ENCODE measurements at places on chromosomes 7 and 10.

GRCh38 chr10:17353568-17354300 is 100.7 kb downstream of the ST8SIA6 start:
- DNase-seq, result no peak

GRCh38 chr10:71694567-71694968 is 25.0 kb downstream of the C10orf105 start:
- DNase-seq, result no peak

GRCh38 chr7:76395965-76396726 is 13.4 kb downstream of the SSC4D start:
- DNase-seq, result no peak

DNA sequence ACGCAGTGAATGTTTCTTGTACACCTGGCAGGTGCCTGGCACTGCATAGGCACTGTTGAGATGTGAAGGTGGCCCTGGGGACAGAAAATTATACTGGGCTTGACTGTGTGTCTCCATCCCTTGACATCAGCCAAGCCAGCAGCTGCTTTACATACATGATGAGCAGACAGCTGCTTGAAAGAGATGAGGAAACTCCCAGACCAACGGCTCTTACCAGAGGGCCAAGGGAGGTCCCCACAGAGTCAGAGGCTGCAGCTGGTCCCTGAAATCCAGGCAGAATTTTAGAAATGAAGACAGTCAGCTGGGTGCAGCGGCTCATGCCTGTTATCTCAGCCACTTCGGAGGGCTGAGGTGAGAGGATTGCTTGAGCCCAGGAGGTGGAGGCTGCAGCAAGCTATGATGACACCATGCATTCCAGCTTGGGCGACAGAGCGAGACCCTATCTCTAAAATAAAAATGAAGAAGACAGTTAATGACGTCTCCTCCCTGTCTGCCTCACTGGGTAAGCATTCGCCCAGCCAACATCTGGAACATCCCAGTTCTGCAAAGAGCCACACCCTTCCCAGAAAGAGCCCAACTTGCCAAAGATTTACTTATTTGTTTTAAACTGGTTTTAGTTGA is 17.6 kb downstream of the LIMK1 start:
- no peak for DNase-seq

GRCh38 chr10:88879534-88880281 is at the start of gene STAMBPL1:
Gene STAMBPL1 (plus strand): TSS chr10:88880245. CDS start chr10:88901709, 21,464 bp downstream.
- DNase-seq, result no peak

DNA sequence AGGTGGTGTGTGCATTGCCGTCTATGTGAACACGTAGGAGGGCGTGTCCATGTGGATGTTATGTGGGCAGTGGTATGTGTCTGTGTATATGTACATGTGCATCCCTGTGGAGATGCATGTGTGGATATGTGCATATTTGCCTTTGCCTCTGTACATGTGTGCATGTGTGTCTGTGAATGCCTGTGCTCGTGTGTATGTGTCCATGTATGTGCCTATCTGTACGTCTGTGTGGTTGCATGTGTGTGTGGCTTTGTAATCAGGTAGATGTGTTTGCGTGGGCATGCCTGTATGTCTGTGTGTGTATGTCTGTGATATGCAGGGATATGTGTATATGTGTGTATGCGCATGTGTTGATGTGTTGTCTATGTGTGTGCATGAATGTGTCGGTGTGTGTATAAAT is 19.7 kb downstream of the ADCY1 start:
- DNase-seq, result no peak

- DNase-seq, result no peak
Observed at GRCh38 chr10:17062009-17062408, 67.6 kb downstream of the CUBN start.

DNA sequence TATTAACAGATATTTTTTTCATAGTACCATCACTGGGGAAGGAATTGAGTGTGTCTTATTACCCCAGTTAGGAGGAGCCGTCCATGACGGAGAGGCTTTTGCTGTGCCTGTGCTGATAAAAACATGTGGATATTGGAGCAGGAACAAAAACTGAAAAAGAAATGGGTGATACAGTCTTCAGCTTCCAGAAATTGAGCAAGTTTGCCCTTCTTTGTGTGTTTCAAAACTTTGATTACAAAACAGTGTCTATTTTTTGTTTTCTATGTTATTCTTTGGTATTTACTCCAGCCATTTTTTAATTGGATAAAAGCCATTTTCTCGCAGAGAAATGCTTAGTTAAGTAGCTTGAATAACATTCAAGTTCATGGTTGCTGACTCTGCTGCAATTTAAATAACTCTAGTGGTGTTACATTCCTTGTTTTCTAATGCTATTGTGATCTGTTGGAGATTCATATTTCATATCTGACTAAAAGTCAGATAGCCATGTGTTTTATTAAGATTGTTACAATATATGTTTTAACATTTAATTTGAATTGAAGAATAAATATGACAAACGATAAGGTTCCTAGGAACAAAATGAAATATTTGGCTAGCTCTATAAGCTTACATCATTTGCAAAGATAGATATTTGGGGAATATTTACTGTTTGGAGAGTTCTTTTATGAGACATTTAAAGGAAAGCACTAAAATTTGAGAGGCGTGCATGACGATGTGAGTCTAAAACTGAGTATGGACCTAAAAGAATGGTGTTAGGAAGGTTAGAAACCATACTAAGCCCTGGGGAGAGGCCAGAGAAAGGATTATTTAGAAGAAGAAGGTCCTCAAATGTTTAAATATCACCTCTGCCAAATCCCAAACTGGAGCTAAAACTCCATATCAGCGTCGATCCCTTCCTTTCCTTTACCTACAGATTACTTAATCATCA is 747.3 kb upstream of the CELF2 start:
- no peak for DNase-seq

GRCh38 chr7:117829450-117830117 is 43.7 kb downstream of the CTTNBP2 start:
- DNase-seq, result no peak

- DNase-seq, result no peak
Observed at GRCh38 chr10:69232736-69233480, 12.8 kb downstream of the HKDC1 start.

- no peak for DNase-seq
Observed at GRCh38 chr10:34462056-34462455, 353.0 kb downstream of the PARD3 start.

DNA sequence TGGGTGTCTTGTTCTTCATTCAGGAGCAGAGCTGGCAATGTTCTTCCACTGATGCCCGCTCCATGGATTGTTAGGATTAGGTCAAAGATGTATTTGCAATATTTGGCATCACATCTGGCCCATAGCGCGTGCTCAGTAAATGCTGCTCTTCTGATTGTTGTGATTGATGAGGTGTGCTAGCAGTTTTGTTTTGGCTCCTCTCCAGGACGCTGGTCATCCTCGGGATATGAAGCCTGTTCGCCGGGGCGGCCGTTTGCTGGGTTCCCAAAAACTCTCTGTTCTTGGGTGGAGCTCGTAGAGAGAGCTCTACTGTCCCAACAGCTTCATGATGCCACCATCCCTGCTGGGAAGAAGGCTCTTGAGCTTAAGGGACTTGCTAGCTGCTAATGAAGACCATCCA is 96.9 kb downstream of the XRCC2 start:
- no peak for DNase-seq

DNA sequence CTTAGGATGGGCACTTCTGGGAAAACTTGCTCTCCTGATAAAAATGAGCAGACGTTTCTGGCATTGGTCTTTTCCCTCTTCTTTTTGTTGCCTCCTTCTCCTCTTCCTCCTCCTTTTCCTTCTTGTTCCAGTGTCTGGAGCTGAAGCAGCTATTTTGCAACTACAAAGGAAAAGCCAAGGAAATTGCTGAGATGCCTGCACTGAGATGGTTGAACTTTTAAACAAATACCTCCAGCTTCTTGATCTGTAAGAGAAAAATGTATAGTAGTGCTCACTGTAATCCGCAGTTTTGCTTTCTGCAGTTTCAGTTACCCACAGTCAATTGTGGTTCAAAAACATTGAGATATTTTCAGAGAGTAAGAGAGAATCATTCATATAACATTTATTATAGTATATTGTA is 7.5 kb upstream of the SND1 start:
- DNase-seq, result no peak

DNA sequence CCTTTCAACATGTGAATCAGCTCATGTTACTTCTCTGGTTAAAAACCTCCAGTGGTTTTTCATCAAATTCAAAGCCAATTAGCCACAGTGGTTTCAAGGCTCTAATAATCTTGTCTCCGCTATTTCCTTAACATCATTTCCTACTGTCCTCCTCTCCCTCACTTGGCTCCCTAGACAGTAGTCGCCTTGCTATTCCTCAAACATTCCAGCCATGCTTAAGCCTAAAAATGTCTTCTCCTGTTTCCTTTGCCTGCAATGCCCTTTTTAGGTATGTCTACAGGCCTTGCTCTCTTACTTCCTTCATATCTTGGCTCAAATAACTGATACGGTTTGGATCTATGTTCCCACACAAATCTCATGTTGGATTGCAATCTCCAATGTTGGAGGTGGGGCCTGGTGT is 779.4 kb upstream of the LRRN3 start:
- DNase-seq, result no peak

DNA sequence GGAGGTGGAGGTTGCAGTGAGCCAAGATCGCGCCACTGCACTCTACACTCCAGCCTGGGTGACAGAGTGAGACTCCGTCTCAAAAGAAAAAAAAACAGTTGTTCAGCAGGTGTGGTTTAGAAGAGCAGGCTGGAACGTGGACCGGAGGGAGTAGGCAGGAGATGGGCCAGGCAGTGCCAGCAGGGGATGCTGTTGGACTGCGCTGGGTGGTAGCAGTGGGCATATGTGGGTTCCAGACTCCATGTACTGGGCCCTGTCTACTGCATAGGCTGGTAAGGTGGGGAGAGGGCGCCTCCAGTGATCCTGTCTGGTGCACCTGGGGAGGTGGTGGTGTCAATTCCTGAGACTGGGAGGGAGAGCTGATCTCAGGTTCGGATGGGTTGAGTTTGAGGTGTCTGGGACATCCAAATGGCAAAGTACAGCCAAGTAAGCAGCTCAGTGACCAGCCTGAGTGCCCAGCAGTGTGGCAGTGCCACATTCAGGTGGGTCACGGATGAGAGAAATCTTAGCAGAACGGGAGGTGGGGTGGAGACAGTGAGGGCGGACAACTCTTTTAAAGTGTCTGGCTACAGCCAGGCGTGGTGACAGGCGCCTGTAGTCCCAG is 25.9 kb downstream of the SFXN4 start:
- DNase-seq, result no peak

GRCh38 chr7:112790586-112791003 is 402 bp upstream of the TMEM168 start:
- DNase-seq, result no peak

GRCh38 chr7:66257481-66257880 is 52.3 kb downstream of the TPST1 start:
- no peak for DNase-seq

DNA sequence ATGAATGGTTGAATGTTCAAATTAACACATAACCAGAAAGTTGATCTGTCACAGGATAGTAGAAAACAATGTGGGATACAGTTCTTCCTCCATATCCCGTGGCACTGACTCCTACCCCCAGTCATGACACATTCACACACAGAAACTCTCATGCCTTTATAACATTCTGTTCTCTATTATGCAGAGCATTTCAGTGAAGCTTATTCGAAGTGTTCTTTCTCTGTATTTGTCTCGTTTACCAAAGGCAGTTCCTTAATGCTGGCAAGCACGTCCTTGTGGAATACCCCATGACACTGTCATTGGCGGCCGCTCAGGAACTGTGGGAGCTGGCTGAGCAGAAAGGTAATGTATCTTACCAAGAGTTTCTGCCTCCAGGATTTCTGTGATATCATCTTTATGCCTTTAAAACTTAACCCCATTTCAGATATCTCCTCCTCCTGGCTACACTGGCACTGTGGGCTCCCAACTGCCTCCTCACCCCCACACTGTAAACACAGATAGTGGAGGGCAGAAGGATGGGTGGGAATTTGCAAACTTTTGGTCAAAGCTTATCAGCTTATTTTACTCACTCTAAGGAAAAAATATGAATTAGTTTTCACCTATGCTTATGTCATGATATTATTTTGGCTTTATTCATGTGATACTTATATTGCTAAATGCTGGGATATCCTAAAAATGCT is 34.1 kb downstream of the BLVRA start:
- no peak for DNase-seq

GRCh38 chr7:117780832-117781231 is 92.4 kb downstream of the CTTNBP2 start:
- DNase-seq, result no peak

GRCh38 chr10:128929131-128929530 is 537.9 kb upstream of the MGMT start:
- DNase-seq, result no peak

GRCh38 chr10:117544711-117545140 is 2.2 kb downstream of the EMX2 start:
- DNase-seq, result no peak

- DNase-seq, result no peak
Observed at GRCh38 chr10:79560160-79560709, at the start of gene SFTPA2. Gene SFTPA2 (minus strand): TSS chr10:79560407. CDS start chr10:79559483, 924 bp downstream.

DNA sequence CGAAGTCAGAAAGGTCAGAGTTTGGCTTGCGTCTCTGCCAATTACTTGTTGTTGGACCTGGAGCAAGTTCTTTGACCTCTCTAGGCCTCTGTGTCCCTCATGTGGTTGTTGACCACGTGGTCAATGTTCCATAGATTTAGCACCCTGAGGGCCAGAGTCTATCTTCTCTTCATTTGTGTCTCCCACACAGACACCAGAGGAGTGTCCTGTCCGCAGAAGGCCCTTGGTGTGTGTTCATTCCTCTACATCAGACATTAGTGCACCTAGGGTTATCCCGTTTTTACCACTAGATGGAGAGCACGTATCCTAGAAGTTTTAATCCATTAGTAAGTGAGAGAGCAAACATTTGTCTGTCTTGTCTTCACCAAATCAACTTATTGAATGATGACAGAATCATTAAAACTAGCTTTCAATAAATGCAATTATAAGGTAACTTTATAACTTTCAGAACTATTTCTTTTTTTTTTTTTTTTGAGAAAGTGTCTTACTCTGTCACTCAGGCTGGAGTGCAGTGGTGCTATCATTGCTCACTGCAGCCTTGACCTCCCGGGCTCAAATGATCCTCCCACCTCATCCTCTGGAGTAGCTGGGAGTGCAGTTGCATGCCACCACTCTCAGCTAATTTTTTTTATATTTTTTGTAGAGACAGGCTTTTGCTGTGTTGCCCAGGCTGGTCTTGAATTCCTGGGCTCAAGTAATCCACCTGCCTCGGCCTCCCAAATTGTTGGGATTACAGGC is 122.5 kb upstream of the ANKRD1 start:
- DNase-seq, result no peak

Data from NCI-H2081 treated with DMSO at 0.1 percent for 48 hours (cell line).